ENCODE measurements at places on chromosomes 5 and 9.

DNA sequence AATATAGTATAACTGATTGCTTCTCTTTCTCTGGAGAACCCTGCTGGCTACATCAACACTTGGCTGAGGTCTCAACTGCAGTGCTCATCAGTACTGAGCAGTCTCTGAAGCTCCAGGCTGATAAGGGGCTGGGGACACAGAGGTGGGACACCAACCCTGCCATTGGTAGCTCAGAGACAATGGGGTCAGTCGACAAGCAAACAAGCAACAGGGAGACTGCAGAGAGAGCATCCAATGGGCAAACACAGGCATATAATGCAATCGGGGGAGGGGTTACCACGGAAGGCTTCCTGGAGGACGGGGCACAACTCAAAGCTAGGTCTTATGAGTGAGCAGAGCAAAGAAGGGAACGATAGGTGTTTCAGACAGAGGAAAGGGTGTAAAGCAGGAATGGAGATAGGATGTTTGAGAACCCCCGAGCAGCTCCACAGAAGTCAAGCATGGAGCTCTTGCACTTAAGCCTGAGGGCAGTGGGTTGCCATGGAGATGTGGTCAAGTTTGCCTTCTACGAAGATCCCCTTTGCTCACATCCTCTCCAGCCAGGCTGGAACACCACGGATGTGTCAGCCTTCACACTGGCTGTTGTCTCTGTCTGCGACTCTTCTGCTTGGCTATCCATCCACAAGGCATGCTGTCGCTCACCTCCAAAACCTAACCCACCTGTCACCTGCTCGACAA, 21.5 kb upstream of the AKNA start:
- DNase-seq: no peak

- DNase-seq: no peak
Observed at GRCh38 chr9:112279501-112279900, 53.9 kb downstream of the PTBP3 start.

- DNase-seq: no peak
Observed at GRCh38 chr5:35365758-35366157, 135.5 kb upstream of the PRLR start.

- DNase-seq: no peak
Observed at GRCh38 chr9:131015112-131015511, 6.1 kb downstream of the LAMC3 start.

Data from SHP77 (cell line).